ENCODE measurements at places on chromosomes 4 and X. TPM values are rescaled to one million over a fixed set of nuclear protein-coding genes. Genes with fewer than 3 reads are reported as not detected.

The ADAM29 gene
- not detected for polyA plus RNA-seq

The H2BW1 gene
- not detected for polyA plus RNA-seq

The MAGEH1 gene
- polyA plus RNA-seq = 22.1 TPM

The AP1AR gene
- polyA plus RNA-seq = 3.3 TPM

The MAGEC3 gene
- polyA plus RNA-seq = 0.06 TPM

DNA sequence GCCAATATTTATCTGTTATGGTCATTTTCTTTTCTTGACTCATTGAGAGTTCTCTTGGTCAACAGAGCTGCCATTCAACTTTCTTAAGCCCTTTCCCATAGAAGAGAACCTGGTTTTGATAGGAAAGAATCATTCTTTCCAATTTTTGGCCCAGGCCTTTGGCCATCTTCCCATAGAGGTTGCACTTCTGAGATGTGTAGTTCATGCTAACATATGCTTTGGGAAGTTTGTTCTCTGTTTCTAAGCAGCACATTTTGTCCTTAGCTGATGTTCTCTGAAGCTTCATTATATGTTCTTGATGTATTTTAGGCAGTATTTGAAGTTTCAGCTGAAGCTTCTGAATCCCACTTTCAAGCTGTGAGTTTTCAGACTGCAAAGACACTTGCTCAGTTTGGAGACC, 161.1 kb downstream of the VEGFC start:
- DNase-seq = no peak

GRCh38 chrX:129690435-129690834, 35.7 kb upstream of the APLN start:
- no peak for DNase-seq

DNA sequence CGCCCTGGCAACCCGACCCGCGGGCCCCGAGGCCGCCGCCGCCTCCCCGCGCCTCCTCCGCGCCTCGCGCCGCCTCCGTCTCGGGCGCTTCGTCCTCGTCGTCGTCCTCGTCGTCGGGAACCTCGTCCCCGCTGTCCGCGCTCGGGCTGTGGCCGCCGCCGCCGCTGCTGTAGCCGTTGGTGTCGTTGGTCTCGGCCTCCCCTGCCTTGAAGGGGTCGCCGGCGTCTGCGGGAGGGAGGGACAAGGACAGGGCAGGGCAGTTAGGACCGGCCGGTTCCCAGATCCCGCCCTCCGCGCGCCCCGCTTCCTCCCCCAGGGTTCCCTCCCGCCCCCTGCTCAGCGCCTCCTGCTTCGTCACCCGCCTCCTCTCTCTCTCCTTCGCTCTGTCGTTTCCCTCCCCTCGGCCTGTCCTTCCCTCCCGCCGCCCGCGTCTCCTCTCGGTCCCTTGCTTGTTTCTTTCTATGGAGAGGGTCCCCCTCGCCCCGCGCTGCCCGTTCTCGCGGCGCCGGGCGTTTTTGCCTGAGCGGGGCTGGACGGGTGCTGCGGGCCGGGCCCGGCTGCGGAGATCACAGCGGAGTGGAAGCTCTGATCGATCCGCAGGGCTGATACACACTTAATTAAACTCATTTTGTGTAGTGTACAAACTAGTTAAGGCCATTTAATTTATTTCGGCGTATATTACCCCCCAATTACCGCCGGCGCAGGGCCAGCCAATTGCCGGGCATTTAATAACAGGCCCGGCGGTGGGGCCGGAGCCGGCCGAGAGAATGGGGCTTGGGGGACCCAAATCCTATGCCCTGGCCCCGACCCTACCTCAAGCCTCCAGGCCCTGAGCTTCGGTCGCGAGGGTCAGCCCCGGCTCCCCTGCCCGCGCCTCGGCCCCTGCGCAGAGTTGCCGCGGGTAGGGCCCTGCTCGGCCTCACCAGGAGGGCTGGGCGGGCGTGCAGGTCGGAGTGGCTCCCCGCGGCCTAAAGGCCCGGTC, 2.4 kb downstream of the NKX1-1 start:
- DNase-seq = no peak

DNA sequence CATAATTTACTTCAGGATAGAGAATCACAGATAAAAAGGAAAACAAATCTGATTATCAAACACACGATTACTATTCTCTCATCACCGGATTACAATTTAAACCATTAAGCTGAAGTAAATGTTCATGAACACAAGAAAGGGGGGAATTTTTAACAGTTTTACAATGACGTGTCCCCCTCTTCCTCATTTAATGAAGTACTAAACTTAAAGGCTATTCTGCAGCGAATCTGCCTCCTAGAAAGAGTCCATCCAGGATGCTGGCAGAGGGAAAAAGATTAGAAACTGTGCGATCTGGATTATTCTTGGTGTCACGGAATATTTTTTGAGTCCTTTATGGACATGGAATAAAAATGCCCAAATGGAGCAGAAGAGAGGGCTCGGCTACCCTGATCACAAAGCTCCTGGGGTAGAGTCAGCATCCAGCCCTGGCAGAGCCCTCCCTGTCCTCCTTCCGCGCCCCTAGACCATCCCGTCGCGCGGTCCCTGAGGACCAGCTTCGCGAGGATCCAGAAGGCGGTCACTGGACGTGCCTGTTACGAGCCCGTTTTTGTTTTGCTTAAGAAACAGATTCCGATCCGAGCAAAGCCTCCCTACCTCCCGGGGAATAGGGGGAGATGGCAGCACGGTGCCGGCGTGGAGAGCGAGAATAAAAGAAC, 1.2 kb downstream of the ELF2 start:
- no peak for DNase-seq

DNA sequence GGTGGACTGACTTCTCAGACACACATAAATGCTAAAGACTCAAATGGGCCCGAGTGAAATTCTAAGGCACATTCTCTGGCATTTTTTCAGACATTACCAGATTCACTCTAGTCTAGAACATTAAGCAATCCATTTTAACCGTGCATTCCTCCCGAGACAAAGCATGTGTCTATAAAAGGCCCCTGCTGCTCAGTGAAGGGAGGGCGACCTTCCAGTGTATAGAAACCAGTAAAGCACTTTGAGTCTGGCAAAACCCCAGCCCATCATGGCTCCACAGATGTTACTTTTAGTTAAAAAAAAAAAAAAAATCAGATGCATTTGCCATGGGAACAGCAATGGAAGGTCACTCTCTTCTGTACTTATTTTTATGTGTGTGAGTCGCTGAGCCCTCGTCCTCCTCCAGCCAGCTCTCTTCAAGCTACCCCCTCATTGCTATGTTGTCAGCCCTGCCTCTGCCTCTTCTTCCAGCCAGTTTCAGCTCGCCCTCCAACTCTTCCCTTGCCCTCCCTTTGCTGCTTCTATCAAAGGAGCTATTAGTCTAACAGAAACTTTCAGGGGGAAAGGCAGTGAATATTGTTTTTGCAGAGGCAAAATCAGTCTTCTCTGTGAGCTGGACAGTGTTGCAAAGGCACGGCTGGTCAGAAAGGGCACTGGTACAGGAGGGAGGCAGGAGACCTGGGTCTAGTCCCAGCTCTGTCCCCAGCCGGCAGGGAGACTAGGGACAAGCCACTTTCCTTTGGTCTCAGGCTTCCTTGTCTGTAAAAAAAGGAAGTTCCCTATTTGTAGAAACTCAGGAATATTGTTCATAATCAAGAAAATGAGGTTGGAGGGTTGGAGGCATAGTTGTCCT, 644.2 kb downstream of the ZNF674 start:
- peak; percentile 30 for DNase-seq

DNA sequence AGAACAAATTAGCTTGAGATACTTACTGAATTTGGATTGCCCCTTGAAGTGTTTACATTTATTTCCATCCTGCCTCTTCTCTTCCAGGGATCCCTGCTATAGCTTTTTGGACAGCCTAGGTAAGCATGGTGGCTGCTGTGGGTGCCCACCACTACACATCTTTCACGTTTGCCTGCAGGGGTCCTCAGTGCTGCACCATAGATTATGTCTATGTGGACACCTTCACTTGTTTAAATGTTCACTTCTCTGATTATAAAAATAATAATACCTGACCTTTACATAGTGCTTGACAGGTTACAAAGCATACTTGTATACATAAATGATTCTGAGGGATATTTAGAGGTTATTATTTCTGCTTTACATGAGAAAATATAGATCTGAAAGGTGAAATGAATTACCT, 67.9 kb upstream of the SLC4A4 start:
- DNase-seq = no peak

- no peak for DNase-seq
These were observed 13.4 kb upstream of the ETDC start for GRCh38 chrX:135295944-135296305.

GRCh38 chr4:123891881-123892280, 495.3 kb downstream of the SPRY1 start:
- DNase-seq = no peak

Data from BJ (cell line).